ENCODE measurements at places on chromosomes 2 and 18. TPM values are rescaled to one million over a fixed set of nuclear protein-coding genes. Genes with fewer than 3 reads are reported as not detected.

Gene FSIP2
- 0.78 TPM for total RNA-seq

Gene TRAF3IP1
- total RNA-seq: 10.3 TPM

Gene ZBTB7C
- 2.5 TPM for total RNA-seq

Gene KANSL3
- total RNA-seq: 45.1 TPM

Gene RTP5
- not detected for total RNA-seq

Gene DSC3
- 0.26 TPM for total RNA-seq

Gene ANKRD30B
- total RNA-seq: not detected

Gene COQ10B
- 49.9 TPM for total RNA-seq

Gene ZDBF2
- 20.9 TPM for total RNA-seq

Gene SNTG2
- not detected for total RNA-seq

Gene PARD3B
- total RNA-seq: 19.5 TPM

Gene LRATD1
- total RNA-seq: under 0.01 TPM

Gene CCDC68
- total RNA-seq: 1.3 TPM

Gene VAMP5
- 30.2 TPM for total RNA-seq

Gene ANKMY1
- 8.4 TPM for total RNA-seq

Gene MATN3
- 4.3 TPM for total RNA-seq

Gene MTX2
- total RNA-seq: 17.5 TPM

Gene KIF5C
- total RNA-seq: 0.65 TPM

Gene GAREM2
- 2.7 TPM for total RNA-seq

Gene MTCL1
- total RNA-seq: 37.2 TPM

Gene FAM117B
- total RNA-seq: 2.7 TPM

Gene ERBB4
- total RNA-seq: 0.22 TPM

Gene CD226
- 0.32 TPM for total RNA-seq

Gene CAPN13
- total RNA-seq: not detected

Gene TMEM182
- 5.2 TPM for total RNA-seq

Gene PROKR1
- total RNA-seq: 0.11 TPM

Gene ARHGEF33
- total RNA-seq: 1.2 TPM

Gene TCF23
- under 0.01 TPM for total RNA-seq

Gene CHRND
- not detected for total RNA-seq

Gene CPLX4
- total RNA-seq: not detected

Gene VSNL1
- 0.13 TPM for total RNA-seq
